ENCODE measurements at places on chromosomes 6 and 20. TPM values are rescaled to one million over a fixed set of nuclear protein-coding genes. Genes with fewer than 3 reads are reported as not detected.

Gene ULBP2
- total RNA-seq: 11.1 TPM

Gene SLCO4A1
- total RNA-seq: 1.1 TPM

Gene TREML1
- total RNA-seq: not detected

Gene SUPT3H
- total RNA-seq: 12.0 TPM

Gene TCF21
- not detected for total RNA-seq

Gene PRICKLE4
- not detected for total RNA-seq

Gene ASF1A
- total RNA-seq: 10.4 TPM

Gene B3GAT2
- not detected for total RNA-seq

Gene PHIP
- 17.5 TPM for total RNA-seq

Gene C20orf202
- total RNA-seq: not detected

Gene ADTRP
- total RNA-seq: 12.8 TPM

Gene MROH8
- total RNA-seq: under 0.01 TPM

Gene SLC17A9
- 0.43 TPM for total RNA-seq

Gene PDE7B
- 0.24 TPM for total RNA-seq

Gene STK38
- total RNA-seq: 19.2 TPM

Gene SLX4IP
- 4.5 TPM for total RNA-seq

Gene ZCCHC3
- 6.6 TPM for total RNA-seq

Gene ID4
- 1.2 TPM for total RNA-seq

Gene ZC3H12D
- total RNA-seq: not detected

Gene TPD52L1
- 121 TPM for total RNA-seq

Gene SMOC2
- total RNA-seq: 1.1 TPM

Gene C4B
- total RNA-seq: 1.2 TPM

Gene MC3R
- total RNA-seq: not detected

Gene ARG1
- not detected for total RNA-seq
